ENCODE measurements at places on chromosomes 5 and 9.

GRCh38 chr9:131142160-131142559, 16.8 kb downstream of the NUP214 start:
- no peak for DNase-seq

DNA sequence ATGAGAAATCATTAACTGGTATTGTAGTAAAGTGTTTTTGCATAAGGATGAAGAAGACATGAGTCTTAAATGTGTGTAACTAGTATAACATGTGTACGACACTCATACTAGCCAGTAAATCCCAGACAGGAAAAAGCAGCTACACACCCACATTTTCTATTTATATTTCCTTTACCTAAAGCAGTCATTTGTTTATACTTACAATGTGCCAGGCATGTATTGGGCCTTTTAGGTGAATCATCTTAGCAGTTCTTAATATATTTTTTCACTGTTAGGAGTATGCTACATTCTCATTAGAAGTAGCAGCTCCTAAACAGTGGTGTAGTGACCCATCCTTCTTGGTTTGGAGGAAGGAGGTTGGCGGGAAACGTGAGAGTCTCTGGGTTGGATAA, 55.8 kb upstream of the TMC1 start:
- no peak for DNase-seq

DNA sequence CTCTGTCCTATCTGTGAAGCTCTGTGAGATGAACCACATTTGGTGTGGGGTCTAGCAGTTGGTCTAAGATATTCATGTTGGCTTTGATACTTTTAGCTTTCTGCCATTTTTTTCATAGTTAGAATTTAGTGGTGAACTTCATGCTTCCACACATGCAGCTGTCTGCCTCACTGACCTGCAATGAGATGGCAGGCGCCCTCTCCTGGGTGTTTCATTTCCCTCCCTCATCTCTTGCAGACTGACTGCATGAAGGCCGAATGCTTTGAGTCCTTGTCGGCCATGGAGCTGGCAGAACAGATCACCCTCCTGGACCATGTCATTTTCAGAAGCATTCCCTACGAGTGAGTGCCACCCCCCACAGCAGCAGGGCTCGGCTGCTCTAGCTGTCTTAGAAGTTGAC, 26.1 kb upstream of the CKMT2 start:
- no peak for DNase-seq

DNA sequence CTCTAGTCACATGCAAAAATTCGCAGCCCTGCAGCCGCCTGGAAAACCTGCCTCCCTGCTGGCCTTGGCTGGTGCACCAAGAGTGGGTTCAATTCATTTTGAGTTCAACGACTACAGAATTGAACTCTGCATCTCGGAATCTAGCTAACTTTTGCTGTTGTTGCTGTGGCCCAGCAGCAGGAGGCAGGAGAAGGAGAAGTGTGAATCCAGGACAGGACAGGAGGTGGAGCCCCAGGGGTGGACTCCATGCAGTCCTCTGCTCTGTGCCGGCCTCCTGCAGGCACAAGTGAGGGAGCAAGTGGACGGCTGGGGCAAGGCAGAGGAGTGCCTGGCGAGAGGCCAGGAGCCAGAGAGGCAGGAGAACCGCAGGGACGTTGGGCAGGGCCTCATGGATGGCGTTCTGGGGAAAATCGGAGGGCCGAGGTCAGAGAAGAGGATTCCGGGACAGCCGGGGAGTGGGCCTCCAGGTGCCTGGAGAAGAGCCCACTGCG, 214.2 kb downstream of the FANCC start:
- no peak for DNase-seq

DNA sequence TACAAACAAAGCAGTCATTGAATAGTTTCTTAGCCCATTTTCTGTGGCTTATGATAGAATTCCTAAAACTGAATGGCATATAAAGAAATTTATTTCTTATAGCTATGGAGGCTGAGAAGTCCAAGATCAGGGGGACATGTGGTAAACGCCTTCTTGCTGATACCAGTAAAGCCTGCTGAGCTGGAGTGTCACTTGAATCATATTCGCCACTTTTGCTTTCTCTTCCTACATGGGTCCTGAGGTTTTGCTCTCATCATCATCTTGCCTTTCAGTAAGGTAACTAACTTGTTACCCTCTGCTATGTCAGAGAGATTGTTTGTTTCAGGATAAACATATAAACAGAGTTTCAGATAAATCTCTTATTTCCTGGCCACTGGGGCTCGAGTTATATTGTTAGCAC, 203.3 kb upstream of the DMRT1 start:
- no peak for DNase-seq

GRCh38 chr9:17624571-17624970, 45.7 kb downstream of the SH3GL2 start:
- DNase-seq = no peak
